ENCODE measurements at places on chromosomes 4 and X. TPM values are rescaled to one million over a fixed set of nuclear protein-coding genes. Genes with fewer than 3 reads are reported as not detected.

YY2 gene
- 1.1 TPM for total RNA-seq

CSAG2 gene
- total RNA-seq: not detected

TMPRSS11D gene
- total RNA-seq: not detected

BST1 gene
- total RNA-seq: 13.7 TPM

PHOX2B gene
- total RNA-seq: not detected

BEND2 gene
- total RNA-seq: under 0.01 TPM

Measured in hematopoietic multipotent progenitor cell (in vitro differentiated cells).